Right hindlimb (tissue), 1 donor: ENCODE measurements at places on chromosomes 7 and 10.

DNA sequence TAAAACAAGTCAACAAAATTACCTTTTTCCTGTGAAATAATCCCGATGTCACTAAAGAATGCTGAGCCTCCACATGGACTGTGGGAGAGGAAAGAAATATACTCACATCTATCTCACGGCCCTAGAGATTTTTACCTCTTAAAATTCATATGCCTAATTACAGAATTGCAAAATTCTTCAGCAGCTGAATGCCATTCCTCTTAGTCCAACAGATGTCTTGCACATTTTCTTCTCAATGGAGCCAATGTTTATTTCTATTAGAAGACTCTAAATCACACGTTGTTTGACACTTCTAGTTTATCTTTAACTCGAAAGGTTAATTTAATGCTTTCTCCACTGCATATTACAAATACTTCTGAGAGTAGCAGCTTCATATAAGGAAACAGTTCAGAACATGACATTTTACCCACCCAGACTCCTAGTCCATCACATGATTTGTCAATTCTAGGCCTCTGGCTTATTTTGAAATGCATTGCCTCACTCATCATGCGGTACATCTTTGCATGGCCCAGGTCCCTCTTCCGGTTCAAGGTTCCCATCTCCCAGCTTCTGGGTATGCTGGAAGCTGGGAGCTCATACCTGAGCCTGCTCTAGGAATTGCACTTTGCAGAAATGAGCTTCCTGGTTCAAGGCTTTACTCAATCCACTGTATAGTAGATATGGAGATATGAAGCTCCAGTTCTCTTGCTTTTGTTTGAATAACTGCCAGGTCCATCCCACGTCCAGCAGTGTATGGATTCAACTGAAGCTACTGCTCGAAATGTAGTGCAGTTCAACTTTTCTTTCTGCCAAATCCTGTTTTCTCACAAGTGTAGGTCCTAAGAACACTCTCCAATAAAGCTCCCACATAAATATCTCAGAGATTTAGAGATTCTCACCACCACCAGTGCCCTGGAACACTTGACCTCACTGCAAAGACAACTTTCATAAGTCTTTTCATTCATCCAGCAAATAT is 306.2 kb downstream of the GPR37 start:
- DNase-seq = no peak

GRCh38 chr10:6516281-6516928 is 63.7 kb downstream of the PRKCQ start:
- DNase-seq = no peak

- no peak for DNase-seq
Observed at GRCh38 chr10:47196691-47197090, 103.3 kb upstream of the GDF10 start.

- no peak for DNase-seq
Observed at GRCh38 chr7:154255324-154255723, 203.1 kb downstream of the DPP6 start.

DNA sequence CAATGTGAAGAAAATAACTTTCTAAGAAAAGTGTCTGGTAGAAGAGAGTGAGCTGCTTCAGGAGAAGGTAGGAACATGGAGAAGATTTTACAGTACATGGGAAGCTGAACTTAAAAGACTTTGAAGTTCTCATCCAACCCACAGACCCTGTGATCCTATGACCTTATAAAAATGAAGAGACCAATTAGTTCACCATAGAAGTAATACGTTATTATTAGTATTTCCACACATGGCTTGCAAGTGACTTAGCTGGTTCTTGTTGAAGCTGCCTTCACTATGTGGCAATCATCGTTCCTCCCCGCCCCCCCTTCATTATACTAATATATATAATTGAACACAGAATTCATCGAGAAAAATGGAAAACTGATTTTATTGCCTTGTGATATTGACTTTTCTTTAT is 129.1 kb downstream of the SND1 start:
- DNase-seq = no peak

GRCh38 chr7:95933618-95934017 is 161.3 kb downstream of the DYNC1I1 start:
- DNase-seq = no peak
